Activated CD8-positive, alpha-beta memory T cell treated with anti-CD3 and anti-CD28 coated beads, Interleukin-2, amount 50 U/mL, for 4 hours (primary cell): ENCODE measurements at places on chromosomes 1 and 21.

DNA sequence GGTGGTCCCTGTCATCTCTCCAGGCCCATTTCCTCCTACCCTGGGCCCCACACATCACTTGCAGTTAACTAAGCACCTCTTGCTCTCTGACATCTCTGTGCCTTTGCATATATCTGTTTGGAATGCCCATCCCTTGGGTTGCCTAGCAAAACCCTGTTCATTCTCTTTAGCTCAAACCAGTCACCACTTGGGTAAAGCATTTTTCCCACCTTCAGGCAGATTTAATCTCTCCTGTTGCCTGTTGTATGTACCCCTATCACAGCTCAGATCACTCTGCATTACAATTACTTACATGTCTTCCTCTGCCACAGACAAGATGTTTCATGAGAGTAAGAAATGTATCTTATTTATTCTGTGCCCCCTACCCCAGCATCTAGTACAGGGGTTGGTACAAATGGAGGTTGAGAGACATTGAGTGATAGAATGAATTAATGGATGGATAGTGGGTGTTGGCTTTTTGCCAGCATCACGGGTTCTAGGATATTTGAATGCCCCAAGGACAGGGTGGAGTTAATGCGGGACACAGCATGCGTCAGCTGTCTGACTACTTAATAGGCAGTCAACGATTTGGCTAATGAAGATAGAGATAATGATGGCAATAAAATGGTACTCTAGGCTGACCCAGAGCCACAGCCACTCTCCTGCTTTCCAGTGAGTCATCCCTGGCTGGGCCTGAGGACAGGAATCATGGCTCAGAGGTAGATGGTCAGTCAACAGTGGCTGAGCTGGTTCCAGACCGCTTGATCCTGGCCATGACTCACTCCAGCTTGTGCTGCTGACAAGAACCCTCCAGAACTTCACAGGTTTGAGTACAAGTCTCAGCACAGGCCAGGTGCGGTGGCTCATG is 6.5 kb downstream of the NR0B2 start:
- DNase-seq: no peak

- DNase-seq: no peak
Measured at GRCh38 chr21:32962268-32962667, 63.5 kb upstream of the OLIG2 start.

GRCh38 chr1:7111853-7112252 is 326.6 kb downstream of the CAMTA1 start:
- no peak for DNase-seq

- no peak for DNase-seq
Measured at GRCh38 chr1:180157576-180158057, 2.9 kb downstream of the QSOX1 start.

- no peak for DNase-seq
Measured at GRCh38 chr1:26771643-26772321, 16.0 kb upstream of the PIGV start.

DNA sequence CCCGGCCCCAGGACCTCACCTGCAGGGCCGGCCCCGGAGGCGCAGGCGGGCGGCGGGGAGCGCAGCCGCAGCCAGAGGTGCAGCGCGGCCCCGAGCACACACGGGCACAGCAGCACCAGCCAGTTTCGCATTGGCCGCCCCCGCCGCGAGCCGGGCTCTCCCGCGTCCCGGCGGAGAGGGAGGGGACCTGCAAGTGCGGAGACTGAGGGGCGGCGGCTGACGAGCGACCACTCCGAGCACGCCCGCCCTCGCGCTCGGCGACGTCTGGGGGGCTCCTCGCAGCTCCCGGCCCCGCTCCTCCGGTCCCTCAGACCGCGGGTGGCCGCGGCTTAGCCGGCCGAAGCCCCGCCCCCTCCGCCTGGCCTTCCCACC is at the start of gene B3GALNT2:
Gene B3GALNT2, minus strand, starts transcription at position 331 of the 372 bp plus-strand sequence. Its CDS starts 200 bp downstream, at position 131.
- DNase-seq: no peak

GRCh38 chr1:40396420-40396819 is 22.9 kb downstream of the SMAP2 start:
- DNase-seq: no peak

- no peak for DNase-seq
Measured at GRCh38 chr1:22712502-22713271, 2.0 kb downstream of the EPHB2 start.

DNA sequence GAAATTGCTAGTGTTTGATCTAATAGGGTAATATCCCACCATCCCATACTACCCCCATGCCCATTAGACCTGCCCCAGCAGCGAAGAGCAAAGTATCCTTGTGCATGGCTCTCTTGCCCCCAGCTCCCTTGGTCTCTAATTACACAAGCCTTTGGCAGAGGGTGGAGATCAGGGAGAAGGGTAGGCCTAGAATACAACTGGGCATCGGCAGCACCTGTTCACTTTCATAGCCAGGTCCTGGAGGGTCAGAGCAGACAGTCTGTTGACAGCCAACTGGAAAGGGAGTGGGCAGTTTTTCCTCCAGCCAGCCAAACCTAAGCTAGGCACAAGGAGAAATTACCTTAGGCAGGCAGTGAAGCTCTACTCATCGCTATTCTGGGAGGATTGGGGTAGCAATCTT is 2.7 kb upstream of the PIGC start:
- DNase-seq: no peak

GRCh38 chr1:230861970-230862595 is 6.2 kb downstream of the C1orf198 start:
- no peak for DNase-seq

- no peak for DNase-seq
Measured at GRCh38 chr1:246012341-246012740, 494.7 kb downstream of the SMYD3 start.

DNA sequence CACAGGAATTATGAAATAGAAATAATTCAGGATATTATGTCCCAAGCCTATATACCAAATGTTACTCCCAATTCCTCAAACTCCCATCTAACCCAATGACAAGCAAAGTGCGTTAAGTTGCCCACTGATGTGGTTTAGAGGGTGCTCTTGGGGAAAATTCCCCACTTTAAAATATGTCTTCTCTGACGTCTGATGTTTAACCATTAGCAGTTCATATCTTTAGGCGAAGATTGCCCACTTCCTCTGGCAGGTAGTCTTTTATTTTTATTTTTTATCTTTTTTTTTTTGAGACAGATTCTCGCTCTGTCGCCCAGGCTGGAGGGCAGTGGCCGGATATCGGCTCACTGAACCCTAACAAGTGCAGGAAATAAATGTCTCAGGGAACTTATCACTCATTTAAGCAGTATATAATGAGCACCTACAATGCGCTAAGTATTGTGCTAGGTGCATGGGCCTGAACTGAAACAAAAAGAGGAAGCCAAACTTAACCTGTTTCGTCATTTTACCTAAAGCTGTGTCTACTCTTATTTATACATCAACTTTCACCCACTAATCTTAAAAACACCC is 1.3 kb upstream of the LYST start:
- DNase-seq: peak; percentile 32

- DNase-seq: no peak
Measured at GRCh38 chr1:91787919-91788318, 98.0 kb downstream of the TGFBR3 start.

DNA sequence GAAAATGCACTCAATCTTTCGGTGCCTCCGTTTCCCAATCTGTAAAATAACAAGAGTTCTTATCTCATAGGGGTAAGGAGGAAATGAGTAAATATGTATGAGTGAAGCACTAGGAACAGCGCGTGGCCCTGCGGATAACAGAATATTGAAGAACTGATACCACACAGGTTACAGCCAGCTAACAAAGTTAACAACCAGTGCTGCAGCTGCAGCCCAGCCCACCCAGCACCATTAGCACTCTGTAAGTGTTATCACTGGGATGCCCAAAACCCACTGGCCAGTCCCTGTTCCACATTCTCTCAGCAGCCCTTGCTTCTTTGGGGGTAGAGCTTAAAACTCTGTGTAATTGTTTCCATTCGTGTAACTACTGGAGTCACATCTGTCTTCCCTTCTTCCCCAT is 89.5 kb downstream of the VWA5B1 start:
- DNase-seq: no peak

GRCh38 chr1:50831300-50832061 is 128.6 kb downstream of the FAF1 start:
- DNase-seq: no peak

- no peak for DNase-seq
Measured at GRCh38 chr1:183148599-183148998, 37.5 kb upstream of the LAMC2 start.

DNA sequence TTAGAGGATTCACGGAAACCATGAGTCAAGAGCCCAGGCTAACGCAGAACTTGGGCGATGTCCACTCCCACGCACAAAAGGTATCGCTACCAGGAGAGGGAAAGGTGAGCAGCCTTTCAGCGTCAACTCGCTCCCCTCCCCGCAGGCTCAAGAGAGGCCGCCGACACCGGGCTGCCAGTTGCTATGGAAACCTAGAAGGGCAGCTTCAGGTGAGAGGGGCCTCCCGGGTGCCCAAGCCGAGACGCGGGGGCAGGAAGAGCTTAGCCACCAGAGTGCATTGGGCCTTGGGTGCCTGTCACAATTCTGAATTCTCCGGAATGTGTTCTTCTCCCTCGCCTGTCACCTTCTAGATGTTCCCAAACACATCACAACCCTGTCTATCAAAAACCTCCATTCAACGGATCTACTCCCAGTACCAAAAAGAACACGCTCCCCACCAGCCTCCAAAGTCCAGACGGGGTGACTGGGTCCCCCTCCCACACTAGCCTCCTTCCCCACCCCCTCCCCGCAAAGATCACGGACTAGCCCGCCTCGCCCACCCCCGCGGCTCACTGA is 694 bp downstream of the MEAF6 start:
- DNase-seq: peak; percentile 65

- no peak for DNase-seq
Measured at GRCh38 chr21:42058631-42059111, 12.4 kb upstream of the UMODL1 start.

GRCh38 chr1:181497870-181498269 is 14.6 kb downstream of the CACNA1E start:
- DNase-seq: no peak

GRCh38 chr1:11314959-11315358 is 42.0 kb downstream of the UBIAD1 start:
- no peak for DNase-seq

DNA sequence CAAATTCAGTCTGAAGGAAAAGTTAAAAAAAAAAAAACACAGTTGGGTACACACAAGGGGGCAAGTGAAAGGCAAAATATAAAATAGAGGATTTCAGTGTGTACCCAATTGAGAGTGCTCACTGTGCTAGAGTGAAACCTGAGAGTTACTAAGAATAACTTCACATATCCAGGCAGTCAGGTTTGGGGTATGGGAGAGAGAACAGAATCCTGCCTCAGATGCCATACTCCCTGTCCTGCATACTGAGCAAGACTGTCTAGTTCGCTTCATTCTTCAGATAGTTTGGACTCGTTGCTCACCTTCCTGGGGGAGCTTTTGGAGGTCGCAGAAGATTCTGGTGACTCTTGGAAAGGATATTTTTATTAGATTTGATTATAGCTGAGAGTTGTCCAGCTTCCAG is 20.4 kb downstream of the CEP85 start:
- DNase-seq: no peak

- no peak for DNase-seq
Measured at GRCh38 chr1:65332821-65333220, 23.5 kb downstream of the DNAJC6 start.

GRCh38 chr1:26020330-26020768 is 1.2 kb upstream of the EXTL1 start:
- no peak for DNase-seq

- no peak for DNase-seq
Measured at GRCh38 chr1:99814373-99814900, 35.7 kb upstream of the AGL start.

DNA sequence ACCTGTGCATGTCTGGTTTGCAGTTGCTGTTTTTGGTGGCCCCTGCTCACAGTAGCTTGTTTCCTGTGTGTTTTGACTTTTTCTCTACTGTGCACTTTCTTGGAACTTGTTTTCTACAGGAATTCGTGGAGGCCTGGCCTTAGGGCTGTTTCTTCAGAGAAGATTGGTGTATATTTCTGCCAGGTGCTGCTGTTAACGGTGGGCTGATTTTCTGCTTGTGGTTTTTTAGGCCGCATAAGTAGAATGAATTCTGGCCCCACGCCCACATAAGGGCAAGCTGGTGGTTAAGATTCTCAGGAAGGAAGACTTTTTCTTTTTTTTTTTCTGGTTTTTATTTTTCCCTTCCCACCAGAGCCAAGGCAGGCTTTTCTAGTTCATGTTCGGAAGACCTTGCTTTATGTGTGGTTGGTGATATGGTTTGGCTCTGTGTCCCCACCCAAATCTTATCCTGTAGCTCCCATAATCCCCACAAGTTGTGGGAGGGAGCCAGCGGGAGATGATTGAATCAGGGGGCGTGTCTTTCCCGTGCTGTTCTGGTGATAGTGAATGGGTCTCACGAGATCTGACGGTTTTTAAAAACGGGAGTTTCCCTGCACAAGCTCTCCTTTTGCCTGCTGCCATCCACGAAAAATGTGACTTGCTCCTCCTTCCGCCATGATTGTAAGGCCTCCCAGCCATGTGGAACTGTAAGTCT is 71.5 kb upstream of the DISP3 start:
- DNase-seq: no peak

GRCh38 chr21:34670220-34670961 is 1.6 kb downstream of the CLIC6 start:
- no peak for DNase-seq

DNA sequence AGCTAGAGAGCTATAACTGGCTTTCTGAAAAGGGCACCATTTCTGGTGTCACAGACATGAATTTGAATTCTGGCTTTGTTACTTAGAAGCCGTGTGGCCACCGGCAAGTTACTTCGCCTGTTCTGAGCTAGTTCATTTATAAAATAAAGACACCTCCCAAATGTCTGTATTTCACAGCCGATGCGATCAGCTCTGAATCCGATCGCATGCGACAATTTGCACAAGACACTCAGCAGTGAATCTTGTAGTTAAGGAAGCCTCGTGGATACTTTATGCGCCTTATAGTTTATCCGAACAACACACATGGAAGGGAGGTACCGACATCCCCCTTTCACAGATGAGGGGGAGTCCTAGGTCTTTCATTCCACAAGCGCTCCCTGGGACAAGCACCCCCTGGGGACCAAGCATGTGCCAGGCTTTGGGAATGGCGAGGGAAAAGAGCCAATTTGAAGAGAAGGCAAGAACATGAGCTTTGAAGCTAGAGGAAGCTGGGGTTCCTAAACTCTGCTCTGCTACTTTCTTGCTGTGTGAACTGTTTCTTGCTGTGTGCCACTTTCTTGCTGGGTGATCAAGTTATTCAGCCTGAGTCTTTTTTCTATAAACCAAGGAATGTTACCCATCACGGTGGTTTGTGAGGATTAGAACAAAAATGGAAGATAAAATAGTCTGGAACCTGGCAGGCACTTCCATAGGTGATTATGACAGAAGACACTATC is 3.9 kb downstream of the ID3 start:
- DNase-seq: no peak

GRCh38 chr21:36250423-36251075 is 69.4 kb upstream of the MORC3 start:
- DNase-seq: no peak

GRCh38 chr1:1179346-1179982 is 5.8 kb downstream of the TTLL10 start:
- DNase-seq: no peak

GRCh38 chr21:42096566-42096965 is 25.4 kb downstream of the UMODL1 start:
- DNase-seq: no peak

DNA sequence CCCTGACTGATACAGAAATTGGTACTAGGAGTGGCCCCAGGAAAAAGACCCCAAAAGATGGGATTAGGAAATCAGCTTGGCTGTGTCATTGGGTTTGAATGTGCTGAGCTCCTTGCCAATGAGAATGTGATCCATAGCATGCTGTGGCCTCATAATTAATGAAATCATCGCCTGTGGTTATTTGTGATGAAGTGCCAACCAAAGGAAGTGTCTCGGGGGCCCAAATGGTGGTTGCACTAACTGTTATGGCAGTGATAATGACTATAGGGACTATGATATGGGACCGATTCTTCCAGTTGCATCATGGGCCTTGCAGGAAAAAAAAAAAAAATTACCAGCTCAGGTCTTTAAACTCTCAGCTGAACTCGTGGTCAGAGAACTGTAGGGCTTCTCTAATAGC is 15.4 kb upstream of the ZDHHC18 start:
- no peak for DNase-seq
